Left ventricle myocardium superior (tissue), 1 donor: ENCODE measurements at places on chromosomes 3 and 15. TPM values are rescaled to one million over a fixed set of nuclear protein-coding genes. Genes with fewer than 3 reads are reported as not detected.

DNA sequence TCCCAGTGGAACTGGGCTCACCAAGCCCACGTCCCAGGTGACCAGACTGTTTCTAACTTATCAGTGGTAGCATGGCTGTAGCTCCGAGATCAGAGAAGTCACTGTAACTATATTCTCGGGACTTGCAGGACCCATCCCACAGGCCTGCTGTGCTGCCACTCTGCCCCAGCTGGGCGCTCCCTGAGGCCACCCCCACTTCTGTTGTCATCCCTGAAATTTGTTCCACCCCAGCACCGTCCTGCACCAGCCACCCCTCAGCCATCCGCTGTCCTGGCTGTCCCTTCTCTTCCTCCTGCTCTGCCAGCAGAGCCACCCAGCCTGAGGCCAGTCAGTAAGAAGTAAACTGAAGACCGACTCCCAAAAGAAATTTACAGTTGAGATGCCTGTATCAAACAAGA, 33.0 kb upstream of the VILL start:
- DNase-seq: no peak

REC114 gene
- total RNA-seq: 0.84 TPM

- no peak for DNase-seq
Observed at GRCh38 chr3:17372362-17373210, 369.8 kb downstream of the TBC1D5 start.

- DNase-seq: no peak
Observed at GRCh38 chr3:32719335-32719734, 34.3 kb downstream of the CNOT10 start.

DNA sequence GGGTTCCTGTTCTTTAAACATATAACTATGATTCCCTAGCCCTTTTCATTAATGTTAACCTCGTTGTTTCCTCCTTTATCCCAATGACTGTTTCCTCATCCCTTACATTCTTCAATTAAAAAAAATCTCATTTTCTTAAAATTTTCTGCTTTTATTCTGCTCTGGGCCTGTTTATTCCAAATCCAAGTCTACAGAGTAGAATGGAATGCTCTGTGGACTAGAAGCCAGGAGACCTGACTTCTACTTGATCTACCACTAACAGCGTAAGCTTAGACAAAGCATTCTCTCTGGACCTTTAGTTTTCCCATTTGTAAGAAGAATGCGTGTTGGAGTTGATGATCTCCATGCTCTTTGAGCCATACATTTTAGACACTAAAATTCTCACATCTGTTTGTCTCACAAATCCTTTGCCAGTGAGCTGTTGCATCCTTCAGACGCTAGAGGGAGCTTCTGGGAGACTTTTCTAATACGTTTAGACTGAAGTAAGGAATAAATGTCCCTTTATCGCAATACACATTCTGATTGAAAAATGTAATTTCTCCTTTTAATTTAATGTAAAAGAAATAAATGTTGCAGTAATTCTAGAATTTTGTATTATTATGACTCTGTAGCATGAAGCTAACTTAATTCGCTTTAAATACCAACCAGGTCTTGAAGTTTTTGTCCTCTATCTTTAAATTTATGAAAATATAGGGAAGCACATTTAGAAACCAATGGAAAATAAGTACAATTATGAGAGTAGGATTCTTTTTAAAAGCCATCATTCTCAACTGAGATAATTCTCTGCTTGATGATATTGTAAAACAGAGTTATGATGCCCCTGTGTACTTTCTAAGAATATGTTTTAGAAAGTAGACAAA, 21.7 kb upstream of the GMNC start:
- no peak for DNase-seq

ZKSCAN7 gene
- 1.8 TPM for total RNA-seq

- DNase-seq: no peak
Observed at GRCh38 chr3:147371140-147371539, 35.2 kb downstream of the ZIC4 start.

DNA sequence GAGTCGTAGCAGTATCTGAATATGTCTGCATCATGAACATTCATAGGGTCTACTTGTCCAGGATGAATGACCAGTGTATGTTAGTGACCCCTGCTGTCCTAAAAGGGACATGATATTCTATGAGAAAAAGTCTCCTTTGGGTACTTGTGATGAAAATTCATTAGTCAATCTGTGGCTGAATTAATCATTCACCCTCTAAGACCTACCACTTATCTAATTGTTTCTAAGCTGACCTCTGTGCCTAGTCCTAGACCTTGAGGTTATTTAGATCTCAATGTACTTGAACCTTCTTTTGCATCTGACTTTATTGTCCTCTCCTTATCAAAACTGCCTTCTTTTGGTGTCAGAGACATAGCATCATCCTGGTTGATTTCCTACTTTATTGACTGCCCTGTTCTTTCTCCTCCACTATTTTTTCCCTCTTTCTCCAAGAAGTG, 799.3 kb downstream of the DIPK2A start:
- DNase-seq: no peak

DNA sequence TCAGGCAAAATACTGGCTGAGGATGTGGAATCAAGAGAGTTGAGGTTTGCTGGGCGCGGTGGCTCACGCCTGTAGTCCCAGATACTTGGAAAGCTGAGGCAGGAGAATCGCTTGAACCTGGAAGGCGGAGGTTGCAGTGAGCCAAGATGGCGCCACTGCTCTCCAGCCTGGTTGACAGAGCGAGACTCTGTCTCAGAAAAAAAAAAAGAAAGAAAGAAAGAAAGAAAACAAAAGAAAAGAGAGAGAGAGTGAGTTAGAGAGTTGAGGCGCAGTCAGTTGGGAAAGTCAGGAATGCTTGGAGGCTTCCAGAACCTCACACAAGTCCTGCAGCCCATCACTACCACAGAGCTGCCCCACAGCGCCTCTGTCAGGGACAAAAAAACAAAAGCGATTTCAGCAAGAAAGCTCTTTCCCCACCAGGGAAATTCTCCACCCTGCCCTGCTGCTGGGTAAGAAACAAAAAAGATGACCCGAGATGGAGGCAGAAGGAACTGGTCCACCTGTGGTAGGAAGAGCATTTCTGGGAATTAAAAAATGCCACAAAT, 13.8 kb downstream of the HDC start:
- no peak for DNase-seq

SLC2A2 gene
- total RNA-seq: not detected

- DNase-seq: no peak
Observed at GRCh38 chr15:38266247-38266986, 13.8 kb downstream of the SPRED1 start.

STAC gene
- 0.69 TPM for total RNA-seq

PLSCR2 gene
- not detected for total RNA-seq

- no peak for DNase-seq
Observed at GRCh38 chr15:67474405-67475110, 46.4 kb upstream of the C15orf61 start.

DNA sequence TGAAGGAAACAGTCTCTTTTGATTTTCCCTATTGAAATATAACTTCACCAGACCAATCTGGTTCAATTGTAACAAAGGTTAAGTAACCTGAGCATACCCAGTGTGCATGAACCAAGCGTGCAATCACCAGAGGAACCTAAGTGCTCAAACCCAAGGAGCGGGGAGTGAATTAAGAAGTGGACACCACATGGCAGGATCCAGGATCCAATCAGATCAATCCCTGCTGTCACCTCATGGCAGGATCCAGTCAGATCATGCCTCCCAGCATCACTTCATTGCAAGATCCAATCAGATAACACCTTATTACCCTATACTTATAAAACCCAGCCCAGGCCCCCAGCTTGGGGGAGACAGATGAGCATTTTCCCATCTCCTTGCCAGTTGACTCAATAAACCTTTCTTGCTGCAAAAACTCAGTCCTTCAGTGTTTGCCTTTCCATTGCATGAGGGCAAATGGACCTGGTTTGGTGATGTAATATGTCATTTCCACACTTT, 38.9 kb upstream of the RNU6-1 start:
- no peak for DNase-seq
